ENCODE measurements at places on chromosomes 13 and 19. TPM values are rescaled to one million over a fixed set of nuclear protein-coding genes. Genes with fewer than 3 reads are reported as not detected.

GRCh38 chr19:13930402-13930801, 7.8 kb downstream of the PODNL1 start:
- no peak for DNase-seq

Gene CGB3
- not detected for total RNA-seq

DNA sequence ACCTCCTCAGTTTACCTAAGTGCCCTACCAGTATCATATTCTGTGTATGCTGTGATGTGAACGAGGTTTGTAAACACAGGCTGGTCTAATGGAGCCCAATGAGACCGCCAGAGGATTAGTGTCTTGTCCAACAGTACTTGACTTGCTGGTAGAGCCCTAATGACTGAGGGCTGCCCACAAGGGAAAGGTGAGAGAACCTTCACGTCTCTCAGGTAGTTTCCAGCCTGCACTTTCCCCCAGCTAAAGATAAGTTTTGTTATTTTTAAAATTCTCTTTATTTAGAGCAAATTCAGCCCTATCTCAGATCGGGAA, 498 bp upstream of the RBM26 start:
- DNase-seq: no peak

DNA sequence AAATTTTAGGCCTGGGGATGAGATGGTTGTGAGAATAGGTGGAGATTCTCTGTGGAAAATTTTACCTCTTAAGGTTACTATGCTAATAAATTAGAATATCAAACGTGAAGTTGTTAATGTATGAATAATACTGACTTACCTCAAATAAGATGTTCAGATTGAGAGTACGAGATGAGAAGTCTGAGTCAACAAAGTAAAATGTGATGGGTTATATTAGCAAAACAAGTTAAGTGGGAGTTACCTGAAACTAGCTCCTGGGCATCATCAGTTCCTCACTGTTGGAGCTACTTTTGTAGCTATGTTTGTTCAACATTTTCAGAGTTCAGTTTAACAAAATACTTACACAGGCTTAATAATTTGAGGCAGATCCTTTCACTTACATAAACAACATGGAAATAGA, 108.6 kb downstream of the PIBF1 start:
- no peak for DNase-seq

Gene MRPL54
- total RNA-seq: 72.8 TPM

Gene ADAMTSL5
- total RNA-seq: 0.99 TPM

Gene DACT3
- total RNA-seq: 2.0 TPM

Gene IGFL1
- not detected for total RNA-seq

DNA sequence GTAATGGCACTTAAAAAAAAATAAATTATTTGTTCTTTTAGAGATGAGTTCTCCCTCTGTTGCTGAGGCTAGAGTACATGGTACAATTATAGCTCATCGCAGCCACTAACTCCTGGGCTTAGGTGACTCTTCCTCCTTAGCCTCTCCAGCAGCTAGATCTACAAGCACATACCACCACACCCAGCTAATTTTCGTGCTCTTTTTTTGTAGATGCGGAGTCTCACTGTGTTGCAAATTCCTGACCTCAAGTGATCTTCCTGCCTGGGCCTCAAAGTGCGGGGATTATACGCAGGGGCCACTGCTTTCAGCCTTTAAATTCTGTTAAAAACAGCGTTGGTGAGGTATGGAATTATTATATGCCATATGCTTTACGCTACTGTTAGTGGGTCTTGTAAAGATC, 2034.0 kb downstream of the OLFM4 start:
- no peak for DNase-seq

- no peak for DNase-seq
These were observed 15.4 kb upstream of the RAB20 start for GRCh38 chr13:110576736-110577476.

DNA sequence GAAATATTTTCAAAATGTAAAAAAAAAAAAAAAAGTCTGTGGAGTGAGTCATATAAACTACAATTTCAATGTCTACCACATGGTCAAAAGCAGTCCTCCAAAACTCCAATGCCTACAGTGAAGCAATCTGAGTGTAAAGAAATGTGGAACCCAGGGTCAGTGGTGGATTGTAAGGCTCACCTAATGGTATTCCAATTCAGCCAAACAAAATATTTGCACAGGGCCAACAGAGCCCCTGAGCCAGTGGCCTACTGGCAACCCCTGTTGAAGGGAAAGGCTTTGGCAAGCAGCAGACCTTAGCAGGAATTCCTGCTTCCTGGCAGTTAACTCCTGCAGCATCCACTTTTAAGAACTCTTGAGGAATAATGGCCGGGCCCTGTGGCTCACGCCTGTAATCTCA, 3.4 kb downstream of the DNMT1 start:
- DNase-seq: no peak
